Endodermal cell (in vitro differentiated cells): ENCODE measurements at places on chromosomes 6 and 20. TPM values are rescaled to one million over a fixed set of nuclear protein-coding genes. Genes with fewer than 3 reads are reported as not detected.

The FILIP1 gene
- 0.35 to 0.72 TPM (median 0.70 TPM) in 3 replicates for total RNA-seq

DNA sequence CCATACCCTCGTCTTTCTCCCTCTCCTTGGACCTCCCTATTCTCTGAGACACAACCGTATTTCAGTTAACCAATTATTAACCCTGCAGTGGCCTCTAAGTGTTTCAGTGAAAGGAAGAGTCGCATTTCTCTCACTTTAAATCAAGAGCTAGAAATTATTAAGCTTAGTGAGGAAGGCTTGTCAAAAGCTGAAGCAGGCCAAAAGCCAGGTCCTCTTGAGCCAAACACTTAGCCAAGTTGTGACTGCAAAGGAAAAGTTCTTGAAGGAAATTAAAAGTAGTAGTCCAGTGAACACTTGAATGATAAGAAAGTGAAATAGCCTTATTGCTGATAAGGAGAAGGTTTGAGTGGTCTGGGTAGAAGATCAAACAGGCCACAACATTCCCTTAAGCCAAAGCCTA is 58.3 kb downstream of the SNX9 start:
- no peak for DNase-seq
- H3K27me3 ChIP-seq: no peaks in the 10 kb centered on the region
- H3K4me1 ChIP-seq: peaks cover 8% of the 10 kb centered on the region

The RAMACL gene
- total RNA-seq: 1.5 and 2.5 TPM in 2 replicates

DNA sequence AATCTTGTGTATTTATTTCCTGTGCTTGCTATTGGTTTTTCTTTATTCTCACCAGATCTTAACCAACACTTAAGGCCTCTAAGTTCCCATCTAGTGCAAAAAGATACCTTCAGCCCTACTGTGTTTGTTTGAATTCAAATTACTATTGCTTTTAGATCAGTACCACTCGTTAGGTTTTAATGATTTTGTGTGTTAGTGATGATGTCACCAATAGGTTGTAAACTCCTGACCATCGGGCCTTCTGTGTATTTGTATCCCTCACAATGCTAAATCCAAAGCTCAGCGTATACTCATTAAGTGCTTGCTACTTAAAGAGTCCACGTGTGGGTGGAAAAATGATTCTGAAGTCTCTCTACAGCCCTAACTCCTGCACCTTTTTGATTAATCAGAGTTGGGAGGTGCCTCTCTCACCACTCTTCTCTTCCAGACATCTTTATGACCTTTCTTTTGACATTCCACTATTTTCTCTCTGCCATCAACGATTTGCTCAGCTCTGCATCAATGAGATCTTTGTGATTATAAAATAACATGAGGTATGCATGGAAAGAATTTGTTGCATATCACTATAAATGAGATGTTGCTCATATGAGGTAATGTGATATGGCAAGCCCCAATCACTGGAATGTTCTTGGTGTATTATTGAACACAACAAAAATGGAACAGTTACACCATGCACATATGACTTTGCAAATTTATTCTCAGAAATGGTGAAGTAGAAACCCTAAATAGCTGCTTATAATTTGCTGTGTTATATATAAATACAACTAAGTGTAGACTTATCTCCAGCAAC is 55.1 kb upstream of the LAMA2 start:
- H3K36me3 ChIP-seq: no peaks in the 10 kb centered on the region
- H3K4me3 ChIP-seq: no peak overlapping the region
- no peaks in the 10 kb centered on the region for H3K4me1 ChIP-seq
- DNase-seq: no peak
- no peaks in the 10 kb centered on the region for H3K27me3 ChIP-seq

The TMEM151B gene
- total RNA-seq: 0.51 and 0.54 TPM in 2 replicates

- H3K4me1 ChIP-seq: peaks cover 15% of the 10 kb centered on the region
- no peaks in the 10 kb centered on the region for H3K27me3 ChIP-seq
- H3K4me3 ChIP-seq: no peak overlapping the region
- no peaks in the 10 kb centered on the region for H3K36me3 ChIP-seq
These were observed 341.2 kb downstream of the CD83 start for GRCh38 chr6:14458669-14459266.

DNA sequence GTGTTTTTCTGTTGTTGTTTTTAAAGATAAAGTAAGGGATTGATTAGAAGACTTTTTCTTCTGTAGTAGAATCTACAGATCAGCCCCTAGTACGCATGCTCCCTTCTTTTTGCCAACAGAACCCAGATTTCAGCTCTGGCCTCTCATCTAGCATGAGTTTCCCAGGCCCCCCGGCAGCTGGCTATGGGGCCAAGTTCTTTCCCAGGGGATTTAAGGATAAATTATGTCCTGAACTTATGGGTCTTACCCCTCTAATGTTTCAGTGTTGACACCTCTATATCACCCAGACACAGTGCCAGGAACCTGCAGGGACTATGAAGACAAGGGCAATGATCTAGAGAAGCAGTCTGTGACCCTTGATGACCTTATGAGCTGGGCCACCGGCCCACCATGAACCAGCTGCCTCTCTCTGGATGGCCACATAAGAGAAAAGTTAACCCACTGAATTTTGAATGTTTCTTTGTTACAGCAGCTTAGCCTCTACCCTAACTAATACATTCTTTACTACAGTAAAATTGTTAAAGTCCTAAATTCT is 150.5 kb downstream of the UNC5CL start:
- no peak for DNase-seq
- H3K27ac ChIP-seq: peak overlapping the region; percentile 67
- no peaks in the 10 kb centered on the region for H3K27me3 ChIP-seq
- no peak overlapping the region for H3K4me3 ChIP-seq
